ENCODE measurements at places on chromosomes 11 and 22.

DNA sequence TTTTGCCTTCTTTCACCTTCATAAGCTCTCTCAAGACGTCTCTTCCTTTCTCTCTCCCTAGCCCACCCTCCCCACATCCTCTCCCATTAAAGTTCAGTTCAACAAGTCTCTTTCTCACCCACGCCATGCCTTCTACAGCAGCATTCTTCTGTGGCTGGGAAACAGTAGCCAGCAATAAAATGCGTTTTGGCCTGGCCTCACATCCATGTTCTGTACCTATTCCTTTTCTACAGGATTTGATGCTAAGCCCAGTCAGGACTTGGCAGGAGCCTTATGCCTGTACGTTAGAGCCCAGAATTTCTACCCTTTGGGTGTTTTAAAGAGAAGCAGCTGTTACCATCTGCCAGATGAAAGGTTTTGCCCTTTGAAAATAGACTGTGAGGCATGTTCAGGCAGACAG is 7.1 kb upstream of the CD44 start:
- no peak for DNase-seq

GRCh38 chr22:35621451-35621850 is 4.3 kb upstream of the MB start:
- DNase-seq = no peak

DNA sequence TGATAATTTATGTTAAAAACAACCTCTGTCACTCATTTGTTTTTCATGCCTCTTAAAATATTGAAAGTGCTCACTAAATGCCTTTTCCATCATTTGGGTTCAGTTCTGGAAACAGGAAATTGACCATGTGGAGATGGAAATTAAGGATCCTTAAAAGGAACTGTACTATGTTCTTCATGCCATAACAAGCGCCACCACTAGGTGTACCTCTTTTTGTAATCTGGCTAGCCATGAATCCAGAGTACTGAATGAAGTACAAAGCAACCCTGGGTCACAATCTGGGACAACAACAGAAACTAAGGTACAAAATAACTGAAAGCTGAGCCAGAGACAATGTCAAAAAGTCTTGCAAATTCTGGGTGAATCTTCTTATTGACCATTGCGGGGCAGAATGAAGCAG is 559.1 kb downstream of the FAM181B start:
- DNase-seq = no peak

DNA sequence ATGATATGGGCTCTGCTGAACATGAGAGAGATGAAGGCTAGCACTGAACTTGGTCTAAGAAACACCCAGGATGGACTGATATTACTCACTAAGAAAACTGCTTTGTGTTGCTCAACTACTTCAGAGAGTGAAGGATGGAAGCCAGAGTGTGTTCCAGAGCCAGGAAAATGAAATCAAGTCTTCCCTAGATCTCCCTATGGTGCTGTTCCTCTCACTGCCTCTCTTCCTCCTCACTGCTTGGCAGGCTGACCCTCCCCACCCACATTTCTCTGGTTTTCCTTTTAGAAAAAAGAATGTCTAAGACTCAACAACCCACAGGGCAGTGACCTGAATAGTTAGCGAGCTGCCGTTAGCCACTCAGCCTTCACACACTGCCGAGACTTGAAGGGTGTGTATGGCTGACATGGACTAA is 65.6 kb downstream of the CCDC81 start:
- DNase-seq = no peak

DNA sequence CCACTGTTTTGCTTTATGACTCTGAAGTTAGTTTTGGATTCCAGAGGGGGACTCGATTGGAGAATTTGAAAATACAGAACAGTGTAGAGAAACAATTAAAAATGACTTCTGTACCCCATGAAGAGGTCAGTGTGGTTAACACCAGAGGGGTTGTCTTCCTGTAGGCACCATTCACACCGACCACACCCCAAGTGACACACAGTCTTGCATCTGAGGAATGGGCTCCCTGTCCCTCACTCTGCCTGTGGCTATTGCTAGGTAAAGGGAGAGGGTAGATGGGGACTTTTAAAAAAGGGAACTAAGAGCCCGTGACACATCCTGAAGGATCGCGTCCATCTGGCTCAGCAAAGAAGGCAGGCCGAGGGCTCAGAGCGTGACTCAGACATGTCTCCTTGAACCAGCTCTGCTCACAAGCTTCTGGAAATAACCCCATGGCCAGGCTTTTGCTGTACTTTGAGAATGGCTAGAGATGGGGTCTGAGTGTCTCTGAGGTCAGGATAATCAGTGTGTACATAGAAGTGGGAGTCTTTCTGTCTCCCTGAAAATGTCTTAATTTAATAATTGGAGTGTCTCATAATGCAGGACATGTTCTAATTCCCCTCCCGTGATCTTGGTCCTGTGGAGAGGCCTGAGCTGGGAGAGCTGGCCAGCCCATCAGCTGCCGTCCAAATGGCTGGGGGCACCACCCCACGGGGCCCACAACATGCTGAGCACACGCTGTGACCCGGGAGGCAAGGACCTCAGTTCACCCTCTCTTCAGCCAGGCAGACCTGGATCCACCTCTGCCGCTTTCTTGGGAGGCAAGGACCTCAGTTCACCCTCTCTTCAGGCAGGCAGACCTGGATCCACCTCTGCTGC is 39.3 kb downstream of the SGSM1 start:
- no peak for DNase-seq

GRCh38 chr11:61472868-61473267 is 35.7 kb upstream of the LRRC10B start:
- no peak for DNase-seq

- no peak for DNase-seq
These were observed 193.0 kb downstream of the MAML2 start for GRCh38 chr11:96149743-96150555.

GRCh38 chr11:126722956-126723664 is 277.5 kb downstream of the KIRREL3 start:
- DNase-seq = no peak

GRCh38 chr22:17884893-17885292 is 110.6 kb upstream of the BID start:
- no peak for DNase-seq

GRCh38 chr11:69465236-69466000 is 16.0 kb upstream of the LINC01488 start:
- DNase-seq = no peak

DNA sequence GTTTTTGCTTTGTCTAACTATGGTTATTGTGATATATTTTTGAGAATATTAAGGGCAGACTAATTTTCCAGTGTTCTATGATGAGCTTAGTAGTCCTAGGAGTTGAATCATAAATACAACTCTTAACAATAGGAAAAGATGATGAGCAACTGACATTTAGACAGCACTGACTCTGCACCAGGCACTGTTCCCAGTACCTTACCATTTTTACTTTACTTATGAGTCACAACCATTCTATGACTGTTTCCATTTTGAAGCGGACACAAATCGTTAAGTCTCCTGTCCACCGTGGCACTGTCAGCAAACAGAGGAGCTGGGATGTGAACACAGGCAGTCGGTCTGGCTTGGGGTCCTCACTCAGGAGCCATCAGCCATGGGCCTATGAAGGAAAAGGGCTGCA is 3.4 kb upstream of the SCGB2A2 start:
- no peak for DNase-seq

DNA sequence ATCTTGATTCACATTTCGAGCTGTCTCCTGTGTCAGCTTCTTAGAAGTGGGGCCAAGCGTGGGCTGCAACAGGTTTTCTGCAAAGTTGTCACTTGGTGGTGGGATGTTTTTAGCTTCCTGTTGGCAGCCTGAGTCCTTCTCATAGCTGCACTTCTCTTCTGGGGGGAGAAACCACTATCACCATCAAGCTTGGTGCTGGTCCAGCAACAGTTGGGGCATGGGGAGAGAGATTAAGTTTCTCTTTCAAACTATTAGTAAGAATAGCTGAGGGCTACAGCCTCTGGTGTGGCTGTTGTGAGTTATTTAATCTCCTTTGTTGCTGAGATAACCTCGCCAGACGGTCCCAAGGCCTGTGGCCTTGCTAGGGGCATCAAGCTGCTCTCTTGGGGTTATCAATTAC is 123.3 kb upstream of the CRYBB3 start:
- DNase-seq = peak; percentile 69

- DNase-seq = no peak
These were observed 20.7 kb upstream of the C11orf96 start for GRCh38 chr11:43921561-43922294.

- peak; percentile 68 for DNase-seq
These were observed 34.7 kb upstream of the SEPTIN5 start for GRCh38 chr22:19679522-19680101.

DNA sequence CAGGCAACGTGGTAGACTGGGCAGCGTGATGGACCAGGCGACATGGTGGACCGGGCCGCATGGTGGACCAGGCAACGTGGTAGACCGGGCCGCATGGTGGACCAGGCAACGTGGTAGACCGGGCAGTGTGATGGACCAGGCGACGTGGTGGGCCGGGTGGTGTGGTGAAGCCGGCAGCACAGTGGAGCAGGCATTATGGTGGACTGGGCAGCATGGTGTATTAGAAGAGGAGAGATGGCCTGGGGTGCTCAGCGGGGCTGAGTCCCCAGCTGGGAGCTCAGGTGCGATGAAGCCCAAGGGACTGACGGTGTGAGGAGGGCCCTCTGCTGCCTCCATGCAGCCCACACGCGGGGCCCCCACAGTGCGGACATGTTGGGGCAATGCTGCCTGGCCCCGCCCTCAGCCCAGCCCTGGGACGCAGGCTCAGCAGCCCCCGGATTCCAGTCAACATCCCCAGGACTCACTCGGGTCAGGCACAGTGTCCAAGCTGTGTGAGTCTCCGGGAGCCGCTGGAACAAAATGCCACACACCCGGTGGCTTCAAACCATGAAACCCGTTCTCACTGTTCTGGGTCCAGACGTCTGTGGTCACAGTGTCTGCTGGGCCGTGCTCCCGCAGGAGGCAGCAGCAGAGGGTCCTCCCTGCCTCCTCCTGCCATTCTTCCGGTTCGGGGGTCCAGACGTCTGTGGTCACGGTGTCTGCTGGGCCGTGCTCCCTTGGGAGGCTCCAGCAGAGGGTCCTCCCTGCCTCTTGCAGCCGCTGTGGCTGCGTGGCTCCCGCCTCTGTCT is 1084.9 kb downstream of the BRD1 start:
- DNase-seq = no peak

- DNase-seq = no peak
These were observed 5.6 kb downstream of the DDX10 start for GRCh38 chr11:108670451-108670850.

DNA sequence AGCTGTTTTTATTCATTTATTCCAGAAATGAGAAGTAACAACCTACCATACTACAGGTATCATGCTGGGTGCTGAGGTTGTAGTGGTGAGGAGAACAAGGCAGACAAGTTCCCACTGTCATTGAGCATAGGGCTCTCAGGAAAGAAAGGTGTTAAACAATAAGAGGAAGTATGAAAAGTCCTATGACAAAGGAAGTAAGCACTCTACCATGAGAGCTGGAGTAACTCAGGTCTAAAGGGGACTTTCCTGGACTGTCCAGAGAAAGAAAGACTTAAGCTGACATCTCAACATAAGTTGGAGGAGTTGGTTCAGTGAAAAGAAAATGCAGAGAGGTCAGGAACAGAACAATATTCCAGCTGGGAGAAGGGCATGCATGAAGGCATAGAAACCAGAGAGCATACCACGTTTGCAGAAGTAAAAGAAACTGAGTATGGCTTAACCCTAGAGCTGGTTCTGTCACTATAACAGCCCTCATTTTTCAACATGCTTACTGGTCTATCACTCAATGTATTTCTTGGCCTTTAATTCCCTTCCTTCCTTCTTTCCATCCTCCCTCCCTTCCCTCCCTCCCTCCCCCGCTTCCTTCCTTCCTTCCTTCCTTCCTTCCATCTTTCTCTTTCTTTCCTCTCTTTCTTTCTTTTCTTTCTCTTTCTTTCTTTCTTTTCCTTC is 137.8 kb upstream of the BDNF start:
- DNase-seq = no peak

GRCh38 chr11:68935066-68935465 is 31.4 kb downstream of the IGHMBP2 start:
- no peak for DNase-seq

DNA sequence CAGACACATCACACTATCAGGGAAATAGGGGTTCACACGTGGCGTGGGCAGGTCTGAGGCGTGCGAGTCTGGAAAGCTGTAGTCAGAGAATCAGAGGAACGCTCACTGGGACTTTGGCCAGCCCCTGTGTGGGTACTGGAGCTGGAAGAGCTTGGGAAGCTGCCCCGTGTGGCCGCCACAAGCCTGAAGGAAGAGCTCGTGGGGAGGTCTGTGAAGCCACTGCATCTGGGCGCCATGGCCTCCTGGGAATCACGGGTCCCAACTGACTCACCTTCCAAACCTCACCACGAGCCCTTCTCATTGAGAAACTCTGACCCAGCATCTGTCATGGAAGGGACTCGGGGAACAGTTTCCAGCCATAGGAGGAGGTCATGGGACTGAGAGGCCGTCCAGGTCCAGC is 5.9 kb upstream of the MRGPRF start:
- no peak for DNase-seq

DNA sequence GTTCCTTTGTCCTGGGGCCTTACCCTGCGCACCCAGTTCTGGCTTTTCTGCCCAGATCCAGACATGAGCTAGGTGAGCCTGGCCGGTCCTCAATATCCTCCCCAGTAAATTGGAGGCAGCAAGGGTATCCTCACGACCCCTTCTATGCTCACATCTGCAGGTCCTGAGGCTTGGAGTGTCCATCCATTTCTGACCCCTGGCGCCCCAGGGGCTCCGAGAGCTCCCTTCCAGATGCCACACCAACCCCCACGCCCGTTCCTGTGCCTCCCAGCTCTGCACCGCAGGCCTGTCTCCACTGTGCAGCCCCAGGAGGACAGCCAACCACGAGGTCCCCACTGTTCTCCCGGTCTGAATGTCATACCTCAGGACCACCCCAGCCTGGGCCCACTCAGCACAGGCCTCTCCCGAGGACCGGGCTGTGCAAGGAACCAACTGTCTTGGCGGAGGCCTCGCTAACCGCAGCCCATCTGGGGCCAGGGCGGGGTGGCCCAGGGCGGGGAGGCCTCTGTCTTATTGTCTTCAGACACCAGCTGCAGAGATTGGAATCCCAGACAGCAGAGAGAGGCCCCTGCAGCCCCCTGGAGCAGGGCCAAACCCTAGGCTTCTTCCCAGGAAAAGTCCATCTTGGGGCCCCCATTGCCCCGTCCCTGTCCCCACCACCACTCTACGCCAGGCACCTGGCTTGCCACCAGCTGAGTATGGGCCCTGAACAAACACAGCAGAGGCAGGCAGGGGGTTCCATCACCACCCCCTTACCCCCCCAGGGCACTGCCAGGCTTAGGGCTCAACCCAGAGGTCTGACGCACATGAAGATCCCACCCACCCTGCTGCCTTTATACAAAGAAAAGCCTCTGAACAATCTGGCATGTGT is 39.3 kb downstream of the ALX4 start:
- DNase-seq = no peak

GRCh38 chr11:75413864-75414263 is 14.5 kb downstream of the RPS3 start:
- no peak for DNase-seq

DNA sequence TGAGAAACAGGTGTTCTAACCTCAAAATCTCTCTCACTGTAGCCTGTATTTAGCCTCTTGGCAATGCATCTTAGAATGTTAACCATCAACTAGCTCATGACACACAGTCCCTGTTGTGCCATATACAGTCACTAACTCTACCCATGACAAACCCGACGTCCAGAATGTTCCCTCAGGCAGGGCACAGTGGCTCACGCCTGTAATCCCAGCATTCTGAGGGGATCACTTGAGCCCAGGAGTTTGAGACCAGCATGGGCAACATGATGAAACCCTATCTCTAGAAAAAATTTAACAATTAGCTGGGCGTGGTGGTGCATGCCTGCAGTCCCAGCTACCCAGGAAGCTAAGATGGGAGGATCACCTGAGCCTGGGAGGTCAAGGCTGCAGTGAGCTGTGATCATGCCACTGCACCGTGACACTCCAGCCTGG is 18.2 kb upstream of the CCDC34 start:
- DNase-seq = no peak

GRCh38 chr11:15106201-15106965 is 8.3 kb upstream of the INSC start:
- no peak for DNase-seq

All from stimulated activated CD4-positive, alpha-beta T cell treated with anti-CD3 and anti-CD28 coated beads, Interleukin-2, amount 100 ng/mL, for 24 hours (primary cell).